ENCODE measurements at places on chromosomes 6 and 20.

DNA sequence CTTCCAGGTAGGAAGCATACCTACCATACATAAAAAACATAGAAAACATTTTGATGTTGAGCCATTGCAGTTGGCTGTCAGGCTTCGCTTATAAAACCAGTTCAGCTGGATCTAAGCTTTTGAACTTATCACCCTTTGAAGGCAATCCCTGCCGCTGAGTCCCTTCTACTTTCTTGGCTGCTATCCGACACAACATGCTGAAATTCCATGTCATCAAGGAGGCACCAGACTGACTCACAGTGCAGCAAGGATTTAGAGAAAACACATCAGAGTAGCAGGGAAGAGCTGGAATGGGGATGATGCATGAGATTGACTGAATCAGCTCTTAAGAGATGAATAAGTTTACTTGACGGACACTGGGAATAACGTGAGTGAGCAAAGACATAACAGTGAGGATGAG lies 135.0 kb upstream of the MAN1A1 start:
- no peak for DNase-seq

DNA sequence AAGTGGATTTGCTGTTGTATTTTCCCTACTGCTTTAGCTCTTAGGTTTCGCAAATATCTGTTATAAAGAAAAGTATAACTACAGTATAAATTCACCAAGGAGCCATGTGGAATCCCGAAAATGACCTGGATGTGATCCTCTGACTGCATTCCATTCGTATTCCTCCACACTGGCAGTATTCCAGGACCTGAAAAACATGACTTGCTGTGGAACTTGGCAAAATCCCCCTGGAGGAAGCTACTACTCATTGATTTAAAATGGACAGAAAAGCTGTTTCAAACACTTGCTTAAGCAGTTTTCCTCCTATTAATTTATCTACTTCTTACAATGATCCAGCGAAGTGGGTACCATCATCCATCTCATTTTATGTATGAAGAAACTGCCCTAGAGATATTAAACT lies 13.3 kb upstream of the ENPP5 start:
- no peak for DNase-seq

DNA sequence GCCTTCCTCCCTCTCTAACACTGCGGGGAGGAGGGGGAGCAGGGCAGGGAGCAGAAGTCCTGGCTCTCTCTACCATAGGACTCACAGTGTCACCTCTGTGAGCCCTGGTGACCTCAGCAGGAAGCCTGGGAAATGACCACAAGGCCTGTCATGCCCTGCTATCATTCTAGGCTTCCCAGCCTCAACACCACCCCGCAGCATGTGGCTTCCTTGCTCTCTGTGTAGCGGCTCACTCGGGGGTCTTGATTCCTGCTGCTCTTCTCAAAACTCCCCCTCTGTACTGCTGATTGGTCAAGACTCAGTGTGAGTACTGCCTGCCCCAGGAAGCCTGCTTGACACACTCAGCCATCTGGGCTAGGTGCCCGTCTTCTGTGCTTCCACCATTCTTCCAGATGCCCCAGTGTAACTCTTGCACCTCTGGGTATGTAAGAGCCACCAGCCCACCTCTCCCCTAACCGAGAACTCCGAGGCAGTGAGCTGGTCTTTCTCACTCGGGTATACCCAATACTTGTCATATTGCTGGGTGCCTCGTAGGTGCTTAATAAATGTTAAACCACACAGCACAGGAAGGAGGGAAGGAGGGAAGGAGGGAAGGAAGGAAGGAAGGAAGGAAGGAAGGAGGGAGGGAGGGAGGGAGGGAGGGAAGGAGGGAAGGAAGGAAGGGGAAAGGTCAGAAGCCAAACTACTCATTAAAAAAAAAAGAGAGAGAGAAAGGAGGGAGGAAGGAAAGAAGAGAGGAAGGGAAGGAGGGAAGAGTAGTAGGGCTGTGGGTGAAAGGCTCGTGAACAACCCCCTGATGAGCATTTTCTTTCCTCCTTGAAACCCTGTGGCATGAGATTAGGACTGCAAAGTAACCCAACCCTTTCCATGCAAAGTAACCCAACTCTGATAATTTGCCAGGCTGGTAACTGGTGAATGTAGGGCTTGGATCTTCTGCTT lies 5.0 kb downstream of the MDFI start:
- DNase-seq: no peak

DNA sequence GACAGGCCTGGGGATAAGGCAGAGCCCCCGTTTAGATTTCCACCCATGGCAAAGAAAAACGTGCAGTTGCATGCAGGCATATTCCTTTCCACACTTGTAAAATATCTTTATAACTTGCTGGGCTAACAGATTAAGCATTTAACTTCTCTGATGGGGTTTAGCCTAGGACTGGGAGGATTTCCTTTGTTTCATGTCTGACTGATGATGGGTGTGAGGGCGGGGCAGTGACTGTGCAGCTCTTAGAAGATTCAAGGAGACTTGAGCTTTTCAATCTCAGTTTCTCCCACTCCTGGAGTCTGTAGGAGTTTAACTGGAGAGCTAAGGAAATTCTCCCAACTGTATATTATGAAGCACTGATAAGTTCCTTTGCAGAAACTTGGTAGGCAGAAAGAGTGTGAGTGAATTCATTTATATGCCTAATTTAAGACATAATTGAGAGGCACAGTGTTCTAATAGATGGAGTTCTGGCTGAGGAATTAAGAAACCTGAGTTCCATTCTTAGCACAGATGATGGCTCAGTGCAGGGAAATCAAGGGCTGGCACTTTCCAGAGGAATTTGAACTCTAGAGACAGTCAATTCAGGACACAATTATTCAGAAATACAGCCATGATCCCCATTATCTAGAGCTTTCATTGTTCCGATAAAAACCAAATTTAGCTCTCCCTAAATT lies 214.6 kb upstream of the CNR1 start:
- DNase-seq: no peak

DNA sequence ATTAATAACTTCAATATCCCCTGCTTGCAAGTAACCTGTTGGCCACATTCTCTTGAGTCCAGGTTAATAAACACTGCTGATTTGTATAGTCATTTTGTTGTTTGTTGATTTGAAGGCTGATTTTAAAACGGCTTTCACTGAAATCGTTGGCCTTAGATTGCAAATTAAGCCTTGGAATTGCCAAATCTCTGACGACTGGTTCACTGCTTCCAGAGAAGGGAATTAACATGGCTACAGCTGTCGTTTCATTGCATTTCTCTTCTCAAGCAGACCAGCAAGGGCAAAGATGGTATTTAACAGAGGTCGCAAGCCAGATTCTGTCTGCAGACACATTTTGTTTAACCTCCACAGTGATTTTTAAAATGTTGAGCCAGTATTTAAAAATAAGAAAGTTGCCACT lies 470.9 kb downstream of the TFAP2A start:
- no peak for DNase-seq

- DNase-seq: no peak
Measured at GRCh38 chr6:118660218-118660569, 8.8 kb upstream of the CEP85L start.

GRCh38 chr6:121274666-121275295 lies 59.5 kb downstream of the TBC1D32 start:
- DNase-seq: no peak

DNA sequence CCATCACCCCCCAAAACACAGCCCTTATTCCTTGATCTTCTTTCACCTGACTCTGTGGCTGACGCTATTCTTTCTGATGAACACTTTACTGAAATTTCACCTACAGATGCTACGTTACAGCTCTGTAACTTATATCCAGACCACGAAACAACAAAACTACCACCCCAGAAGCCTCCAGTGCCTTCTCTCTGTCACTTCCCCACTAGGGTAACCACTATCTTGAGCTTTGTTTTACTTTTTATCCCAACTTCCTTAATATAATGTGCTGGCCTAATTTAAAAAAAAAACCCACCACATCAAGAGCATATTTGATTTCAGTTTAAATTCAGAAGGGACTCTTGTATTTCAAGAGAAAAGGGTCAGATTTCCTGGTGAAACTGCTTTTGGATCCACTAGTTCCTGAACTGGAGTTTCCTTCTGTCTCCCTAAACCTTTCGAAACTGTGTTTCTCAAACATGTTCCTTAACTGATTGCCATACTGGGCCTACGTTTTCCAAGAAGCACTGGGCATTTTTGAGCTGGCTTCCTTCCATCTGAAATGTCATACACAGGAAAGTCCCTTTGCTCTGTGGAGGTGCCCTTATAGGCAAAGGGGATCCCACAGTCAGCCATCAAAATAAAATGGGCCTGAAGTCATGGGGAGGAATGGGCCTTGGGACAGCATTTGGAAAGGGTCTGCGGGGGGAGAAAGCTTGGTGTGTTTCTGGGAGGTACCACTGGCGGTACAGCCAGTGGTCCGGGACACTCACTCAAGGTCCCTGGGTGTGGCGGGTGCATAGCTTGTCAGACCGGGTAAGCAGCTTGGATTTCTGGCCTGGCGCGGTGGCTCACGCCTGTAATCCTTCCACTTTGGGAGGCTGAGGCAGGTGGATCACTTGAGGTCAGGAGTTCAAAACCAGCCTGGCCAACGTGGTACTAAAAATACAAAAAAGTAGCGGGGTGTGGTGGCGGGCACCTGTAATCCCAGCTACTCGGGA lies 25.8 kb upstream of the RTF2 start:
- DNase-seq: no peak

- peak; percentile 38 for DNase-seq
Measured at GRCh38 chr6:4774715-4775493, 1.3 kb upstream of the CDYL start.

DNA sequence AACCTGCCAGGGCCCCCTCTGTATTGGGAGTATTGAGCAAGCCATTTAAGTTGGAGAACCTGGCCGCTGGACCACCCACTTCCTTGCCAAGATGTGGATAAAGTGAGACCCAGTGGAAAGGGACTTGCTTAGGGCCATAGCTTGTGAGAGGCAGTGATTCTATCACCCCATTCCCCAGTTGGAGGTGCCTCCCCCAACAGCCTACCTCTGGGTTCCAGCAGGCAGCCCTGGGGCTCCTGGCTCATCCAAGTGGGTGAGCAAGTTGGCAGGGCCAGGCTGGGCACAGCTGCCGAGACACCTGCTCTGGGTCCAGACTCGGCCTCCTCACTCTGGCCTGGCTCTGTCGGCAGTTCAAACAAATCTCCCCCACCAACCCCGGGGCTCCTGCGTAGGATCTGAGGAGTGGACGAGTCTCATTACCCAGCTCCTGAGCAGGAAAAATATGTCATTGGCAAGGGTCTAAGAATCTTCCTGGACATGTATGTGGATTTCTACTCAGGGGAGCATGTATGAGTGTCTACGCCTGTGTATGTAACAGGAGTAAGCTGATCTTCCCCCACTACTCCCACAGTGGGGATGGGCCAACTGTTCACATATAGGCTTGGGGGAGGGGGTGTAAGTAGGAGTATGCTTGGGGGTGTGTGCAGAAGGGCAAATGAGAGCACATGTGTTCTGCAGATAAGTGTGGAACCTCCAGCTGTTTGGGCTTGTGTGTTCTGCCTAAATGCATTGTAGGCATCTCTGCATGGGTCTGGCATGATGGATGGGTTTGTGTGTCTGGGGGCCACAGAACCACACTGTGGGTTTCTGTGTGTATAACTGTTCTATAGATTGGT lies 1.9 kb downstream of the ID1 start:
- DNase-seq: peak; percentile 41

DNA sequence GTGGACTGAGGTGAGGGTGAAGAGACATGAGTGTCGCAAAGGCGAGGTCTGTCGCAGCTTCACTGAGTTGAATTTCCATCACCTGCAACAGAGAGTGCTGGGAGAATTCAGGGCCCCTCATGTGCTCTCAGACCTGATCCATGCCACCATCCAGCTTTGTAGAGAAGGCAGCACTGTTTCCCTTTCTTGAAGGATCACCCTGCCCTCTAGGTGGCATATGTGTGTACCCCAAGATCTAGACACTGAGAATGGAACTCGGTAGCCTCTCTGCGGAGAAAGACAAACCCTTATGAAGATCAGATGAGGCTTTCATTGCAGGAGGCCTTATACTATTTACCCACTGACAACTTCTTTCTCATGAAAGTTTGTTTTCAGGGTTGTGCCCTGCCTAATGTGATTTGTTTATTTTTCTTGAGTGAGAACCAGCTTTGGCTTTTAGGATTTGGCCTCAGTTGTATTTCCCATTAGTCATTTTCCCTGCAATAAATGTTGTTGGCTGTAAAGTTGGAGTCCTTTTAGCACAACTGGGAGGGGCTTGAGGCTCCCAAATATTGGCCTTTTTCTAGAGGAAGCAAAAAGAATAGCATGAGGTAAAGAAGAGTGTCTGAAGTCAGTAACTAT lies 811.3 kb downstream of the DHX35 start:
- DNase-seq: no peak

DNA sequence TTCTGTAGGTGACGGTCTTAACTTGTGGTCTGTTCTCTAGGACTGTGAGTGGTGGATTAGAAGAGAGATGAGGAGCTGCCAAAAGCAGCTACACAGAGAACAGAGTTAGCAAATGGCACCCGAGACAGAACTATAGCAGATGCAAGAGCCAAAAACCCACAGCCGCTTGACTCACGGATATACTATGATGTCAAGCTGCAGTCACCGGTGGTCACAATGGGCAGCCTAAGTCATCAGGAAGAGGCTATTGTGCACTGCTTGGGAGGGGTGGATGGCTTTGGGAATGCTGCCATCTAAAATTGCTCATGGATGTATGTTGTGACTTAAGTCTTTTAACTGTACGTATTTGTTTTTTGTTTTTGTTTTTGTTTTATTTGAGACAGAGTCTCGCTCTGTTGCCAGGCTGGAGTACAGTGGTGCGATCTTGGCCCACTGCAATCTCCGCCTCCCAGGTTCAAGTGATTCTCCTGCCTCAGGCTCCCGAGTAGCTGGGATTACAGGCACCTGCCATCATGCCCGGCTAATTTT lies at the start of gene GTSF1L:
Gene GTSF1L (minus strand): TSS at position 192 of the 528 bp plus-strand sequence. CDS start 308 bp downstream, outside the sequence.
- no peak for DNase-seq

DNA sequence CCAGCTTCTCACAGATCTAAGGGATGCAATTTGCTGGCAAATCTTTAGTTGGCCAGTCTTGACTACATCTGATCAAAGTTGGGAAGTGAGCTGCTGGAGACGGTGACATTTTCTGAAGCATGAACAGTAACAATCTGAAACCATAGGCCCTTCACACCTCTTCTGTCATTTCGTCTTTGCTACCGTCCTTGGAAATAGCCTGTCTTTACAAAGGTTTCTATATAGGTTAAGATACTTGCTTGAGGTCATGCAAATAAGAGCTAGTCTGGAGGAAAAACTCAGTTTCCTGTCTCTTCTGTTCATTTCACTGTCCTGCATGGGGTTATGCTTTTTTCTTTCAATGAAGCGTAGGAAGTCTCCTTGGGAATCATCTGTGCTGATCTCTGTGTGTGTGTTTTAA lies 55.6 kb downstream of the CARMIL1 start:
- no peak for DNase-seq

DNA sequence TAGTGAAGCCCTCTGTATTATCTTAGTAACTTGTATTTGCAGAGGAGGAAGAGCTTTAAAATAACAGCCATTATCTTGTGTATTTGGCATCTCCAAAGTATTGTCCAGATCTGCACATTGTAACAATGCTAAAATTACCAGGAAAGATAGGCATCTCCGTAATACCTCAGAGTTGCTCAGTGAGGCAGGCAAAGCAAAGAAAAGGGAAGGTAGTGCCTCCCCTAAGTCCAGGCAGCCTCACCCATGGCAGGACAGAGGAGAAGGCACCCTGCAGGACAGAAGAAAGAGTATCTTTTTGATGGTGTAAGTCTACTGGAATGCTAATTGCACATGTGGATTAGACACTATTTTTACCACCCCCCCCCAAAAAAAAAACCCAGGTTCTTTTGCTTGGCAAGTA lies 13.6 kb upstream of the SSTR4 start:
- no peak for DNase-seq

GRCh38 chr20:36439040-36439730 lies 102.1 kb upstream of the MYL9 start:
- peak; percentile 94 for DNase-seq

GRCh38 chr6:107820338-107821261 lies 3.5 kb downstream of the SCML4 start:
- DNase-seq: no peak

Measured in upper lobe of left lung (tissue), 6 donors.